ENCODE measurements at places on chromosomes 11 and 22.

GRCh38 chr11:68328374-68329091 lies 16.1 kb downstream of the LRP5 start:
- no peak for DNase-seq

DNA sequence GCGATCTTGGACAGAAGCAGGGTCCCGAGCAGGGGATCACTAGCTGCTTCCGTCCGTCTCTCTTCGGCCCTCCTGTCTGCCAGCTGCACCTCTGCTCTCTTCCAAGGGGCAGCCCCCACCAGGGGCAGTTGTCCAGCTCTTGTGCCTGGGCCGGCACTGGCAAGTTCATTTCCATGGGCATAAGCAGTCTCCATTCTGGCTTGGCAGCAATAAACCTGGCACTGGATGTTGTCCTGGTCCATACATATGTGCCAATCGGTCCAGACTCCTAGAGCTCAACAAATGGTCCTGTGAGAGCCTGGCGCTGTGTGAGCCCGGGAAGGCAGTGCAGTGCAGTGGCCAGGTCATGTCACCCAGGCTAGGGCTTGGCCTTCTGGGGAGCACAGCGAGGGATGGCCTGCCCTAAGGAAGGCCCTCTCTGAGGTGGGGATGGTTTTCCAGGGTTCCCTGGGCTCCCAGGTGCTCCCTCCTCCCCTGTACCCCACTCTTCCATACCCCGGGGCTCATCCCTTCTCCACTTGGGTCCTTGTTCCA lies 60.4 kb downstream of the RPS6KA4 start:
- no peak for DNase-seq

- DNase-seq: no peak
These were observed 44.9 kb downstream of the WNT7B start for GRCh38 chr22:45932071-45932470.

GRCh38 chr11:112377946-112378345 lies 117.3 kb upstream of the PLET1 start:
- no peak for DNase-seq

Data from trophoblast cell (in vitro differentiated cells and primary cell).